Right hindlimb (tissue), 1 donor: ENCODE measurements at places on chromosomes 12 and 14.

DNA sequence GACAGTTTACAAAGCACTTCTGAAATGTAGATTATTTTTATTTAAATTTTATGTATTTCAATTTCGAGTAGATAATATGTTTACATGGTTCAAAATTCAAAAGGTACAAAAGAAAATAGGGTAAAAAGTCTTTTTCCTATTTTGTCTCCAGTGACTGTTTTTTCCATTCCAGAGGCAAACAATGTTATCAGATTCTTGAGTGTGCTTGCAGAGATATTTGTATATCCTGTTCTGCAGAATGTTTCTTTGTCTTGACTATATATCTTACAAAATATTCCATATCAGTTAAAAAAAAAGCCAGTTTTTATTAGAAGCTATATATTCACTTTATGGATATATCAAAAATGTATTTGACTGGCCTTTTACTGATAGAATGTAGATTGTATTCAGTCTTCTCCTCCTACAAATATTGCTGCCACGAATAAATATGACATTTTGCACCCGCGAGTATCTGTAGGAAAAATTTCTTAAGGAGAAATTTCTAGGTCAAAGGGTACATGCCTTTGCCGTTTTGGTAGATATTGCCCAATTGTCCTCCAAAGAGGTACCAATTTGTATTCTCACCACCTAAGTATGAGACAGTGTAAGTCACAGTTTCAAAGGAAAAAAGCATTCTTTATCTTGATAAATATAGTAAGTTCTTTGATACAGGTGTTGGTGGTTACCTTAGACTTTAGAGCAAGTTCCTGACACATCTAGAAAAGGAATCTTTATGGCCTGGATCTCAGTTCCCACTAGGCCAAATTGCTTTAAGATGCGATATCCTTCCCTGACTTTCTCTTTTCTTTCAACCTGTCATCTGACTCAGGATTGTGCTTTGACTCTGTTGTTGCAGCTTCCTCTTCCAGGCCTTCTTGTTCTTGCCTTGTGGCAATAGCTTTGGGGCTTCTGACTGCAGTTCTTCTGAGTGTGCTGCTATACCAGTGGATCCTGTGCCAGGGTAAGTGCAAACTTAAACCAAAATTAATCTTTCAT lies 2.3 kb downstream of the KLRG1 start:
- no peak for DNase-seq

DNA sequence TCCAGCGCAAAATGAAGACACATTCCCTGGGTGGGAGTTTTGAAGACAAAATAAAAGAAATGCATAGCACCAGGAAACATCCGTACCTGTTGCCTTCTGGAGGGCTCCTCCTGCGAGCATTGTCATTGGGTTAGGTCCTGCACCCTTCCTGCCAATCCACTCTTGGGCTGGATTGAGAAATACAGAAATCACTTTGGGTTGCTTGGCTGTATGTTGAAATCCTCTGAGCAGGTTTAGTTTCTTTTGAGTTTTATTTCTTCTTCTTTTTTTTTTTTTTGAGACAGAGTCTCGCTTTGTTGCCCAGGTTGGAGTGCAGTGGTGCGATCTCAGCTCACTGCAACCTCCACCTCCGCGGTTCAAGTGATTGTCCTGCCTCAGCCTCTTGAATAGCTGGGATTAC lies 67.6 kb downstream of the ARF6 start:
- no peak for DNase-seq

DNA sequence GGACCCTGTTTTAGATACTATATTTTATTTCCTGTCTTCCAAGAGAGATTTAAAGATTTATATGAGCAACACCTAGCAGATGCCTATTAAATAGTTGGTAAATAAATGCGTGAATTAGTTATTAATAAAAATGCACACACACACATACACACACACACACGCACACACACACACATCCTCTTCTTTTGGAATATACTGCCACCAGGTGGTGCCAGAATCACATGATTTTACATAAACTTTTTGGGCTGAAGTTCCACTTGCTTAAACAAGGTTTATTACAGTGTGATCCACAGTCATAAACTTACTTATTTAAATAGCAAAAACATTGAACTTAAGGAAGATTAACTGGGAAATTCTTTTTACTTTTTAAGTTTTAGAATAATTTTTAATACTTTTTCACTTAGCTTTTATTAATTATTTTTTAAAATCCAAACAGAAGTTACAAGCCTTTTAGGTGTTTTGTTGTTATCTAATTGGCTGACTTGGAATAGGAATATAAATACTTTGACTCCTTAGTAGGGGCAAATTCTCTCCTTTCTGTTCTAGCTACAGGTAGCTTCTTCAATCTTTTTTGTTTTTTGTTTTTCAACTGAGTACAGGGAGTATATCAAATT lies 17.5 kb downstream of the RAD51B start:
- peak; percentile 44 for DNase-seq

DNA sequence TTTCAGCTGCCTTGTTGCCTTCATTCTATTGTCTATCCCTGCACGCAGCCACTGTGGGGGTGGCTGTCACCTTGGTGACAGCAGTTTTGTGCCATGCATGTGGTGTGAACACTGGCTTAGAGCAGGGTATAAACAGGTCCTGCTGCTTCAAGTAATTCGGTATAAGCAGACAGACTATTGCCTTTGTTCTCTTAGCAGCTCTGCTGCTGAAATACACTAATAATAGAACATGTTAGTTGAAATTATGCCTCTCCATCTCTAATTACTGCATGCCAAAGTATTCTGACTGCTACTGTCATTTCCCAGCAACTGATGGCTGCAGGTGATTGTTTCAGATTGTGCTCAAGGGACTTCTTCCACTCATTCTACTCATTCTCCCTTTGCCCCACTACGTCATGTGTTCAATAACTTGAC lies 34.6 kb downstream of the PTPRO start:
- no peak for DNase-seq

DNA sequence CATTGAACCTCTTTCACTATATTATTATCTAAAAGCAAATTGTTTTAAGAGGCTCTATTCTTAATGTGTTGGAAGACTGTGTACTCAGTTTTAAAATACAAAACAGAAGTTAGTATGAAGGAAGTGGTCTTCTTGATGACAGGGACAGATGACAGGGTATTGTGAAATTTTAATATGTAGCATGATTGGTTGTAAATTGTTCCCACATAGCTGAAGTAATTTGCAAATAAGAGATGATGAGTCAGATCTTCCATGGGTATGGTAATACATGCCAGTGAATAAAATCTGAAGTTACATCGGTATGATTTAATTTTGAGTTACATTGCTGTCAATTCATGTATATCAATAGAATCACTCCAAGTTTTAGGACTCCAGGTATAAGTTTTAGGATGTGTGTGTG lies 454.8 kb downstream of the AEBP2 start:
- no peak for DNase-seq
